ENCODE measurements at places on chromosomes 5 and 9. TPM values are rescaled to one million over a fixed set of nuclear protein-coding genes. Genes with fewer than 3 reads are reported as not detected.

DNA sequence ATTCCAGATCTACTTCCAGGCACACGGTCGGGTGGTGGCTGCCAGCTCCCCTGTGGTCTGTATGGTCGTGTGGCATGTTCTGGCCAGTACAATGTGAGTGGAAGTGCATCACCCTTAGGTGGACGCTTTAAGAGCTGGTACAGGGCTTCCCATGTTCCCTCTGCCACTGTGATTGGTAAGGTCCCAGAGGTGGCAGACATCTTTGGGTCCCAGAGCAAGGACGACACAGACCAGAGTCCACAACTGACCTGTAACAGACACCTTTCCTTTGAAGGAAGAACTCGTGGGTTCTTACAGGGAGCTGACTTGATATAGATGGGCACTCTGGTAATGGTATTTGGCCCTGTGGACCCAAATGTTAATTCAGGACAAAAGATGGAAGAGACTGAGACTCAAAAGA, 90.0 kb upstream of the GDNF start:
- no peak for DNase-seq

DNA sequence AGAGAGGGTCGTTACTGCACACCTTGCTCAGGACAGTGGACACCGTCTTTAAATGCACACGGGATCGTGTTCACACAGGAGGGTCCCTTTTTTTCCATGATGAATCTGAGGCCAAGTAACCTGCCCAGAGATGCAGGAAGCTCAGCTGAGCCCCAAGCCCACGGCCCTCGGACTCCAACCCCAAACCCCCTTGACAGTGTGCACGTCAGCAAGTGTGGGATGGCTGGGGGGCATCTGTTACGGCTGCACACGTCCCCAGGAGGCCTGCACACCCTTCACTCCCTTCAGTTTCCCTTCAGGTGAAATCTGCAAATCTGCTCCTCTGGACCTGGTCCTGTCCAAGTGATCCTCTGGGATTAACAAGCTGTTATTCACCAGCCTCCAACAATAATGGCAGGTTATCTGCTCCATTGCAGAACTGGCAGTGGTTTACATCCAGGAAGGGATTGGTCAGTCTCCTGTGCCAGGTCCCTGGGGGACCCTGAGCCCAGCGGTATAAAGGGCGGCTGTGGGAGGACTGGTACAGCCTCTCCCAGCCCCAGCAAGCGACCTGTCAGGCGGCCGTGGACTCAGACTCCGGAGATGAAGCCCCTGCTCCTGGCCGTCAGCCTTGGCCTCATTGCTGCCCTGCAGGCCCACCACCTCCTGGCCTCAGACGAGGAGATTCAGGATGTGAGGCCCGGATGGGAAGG, at the start of gene LCN1:
Gene LCN1 (plus strand): TSS at position 525 of the 692 bp plus-strand sequence. CDS start 58 bp downstream, at position 583.
- no peak for DNase-seq

MEIKIN gene
- not detected for polyA plus RNA-seq

- no peak for DNase-seq
Measured at GRCh38 chr5:159091065-159091464, 8.7 kb downstream of the EBF1 start.

GRCh38 chr9:90830977-90831376, 29.4 kb downstream of the SYK start:
- no peak for DNase-seq

Data from right renal pelvis (tissue), 4 donors.